ENCODE measurements at places on chromosomes 11 and 22. TPM values are rescaled to one million over a fixed set of nuclear protein-coding genes. Genes with fewer than 3 reads are reported as not detected.

The GSTP1 gene
- total RNA-seq, result 644 TPM

The CDC45 gene
- total RNA-seq, result 13.3 TPM

The GLYAT gene
- not detected for total RNA-seq

GRCh38 chr22:23137905-23138561 lies 3.8 kb downstream of the RSPH14 start:
- no peak for DNase-seq
- no peak overlapping the region for H3K4me3 ChIP-seq

- H3K4me3 ChIP-seq, result peak overlapping the region; percentile 93
- DNase-seq, result peak; percentile 11
- peaks cover 2% of the 10 kb centered on the region for H3K36me3 ChIP-seq
- H3K27me3 ChIP-seq, result no peaks in the 10 kb centered on the region
Observed at GRCh38 chr11:63840356-63841060, 1.6 kb downstream of the MARK2 start.

The MS4A2 gene
- total RNA-seq, result not detected

DNA sequence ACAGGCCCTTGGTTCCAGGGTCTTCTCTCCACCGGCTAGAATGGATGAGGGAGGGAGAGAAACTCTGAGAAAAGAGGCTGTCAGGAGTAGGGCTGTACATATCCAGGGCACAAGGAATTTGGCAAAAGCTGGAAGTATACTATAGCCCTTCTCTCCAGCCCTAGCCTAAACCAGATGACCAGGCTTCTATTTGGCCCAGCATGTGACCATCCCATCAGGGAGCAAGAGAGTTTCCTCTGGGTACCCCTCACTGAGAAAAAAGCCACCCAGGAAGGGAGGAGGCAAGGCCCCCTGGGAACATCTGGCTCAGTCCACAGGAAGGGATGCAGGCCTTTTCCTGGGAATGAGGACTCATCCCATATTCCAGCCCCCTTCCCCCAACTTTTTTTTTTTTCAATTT lies 8.3 kb downstream of the CD44 start:
- DNase-seq, result no peak
- H3K4me3 ChIP-seq, result no peak overlapping the region
- H3K4me1 ChIP-seq, result peaks cover 69% of the 10 kb centered on the region
- H3K27me3 ChIP-seq, result no peaks in the 10 kb centered on the region

DNA sequence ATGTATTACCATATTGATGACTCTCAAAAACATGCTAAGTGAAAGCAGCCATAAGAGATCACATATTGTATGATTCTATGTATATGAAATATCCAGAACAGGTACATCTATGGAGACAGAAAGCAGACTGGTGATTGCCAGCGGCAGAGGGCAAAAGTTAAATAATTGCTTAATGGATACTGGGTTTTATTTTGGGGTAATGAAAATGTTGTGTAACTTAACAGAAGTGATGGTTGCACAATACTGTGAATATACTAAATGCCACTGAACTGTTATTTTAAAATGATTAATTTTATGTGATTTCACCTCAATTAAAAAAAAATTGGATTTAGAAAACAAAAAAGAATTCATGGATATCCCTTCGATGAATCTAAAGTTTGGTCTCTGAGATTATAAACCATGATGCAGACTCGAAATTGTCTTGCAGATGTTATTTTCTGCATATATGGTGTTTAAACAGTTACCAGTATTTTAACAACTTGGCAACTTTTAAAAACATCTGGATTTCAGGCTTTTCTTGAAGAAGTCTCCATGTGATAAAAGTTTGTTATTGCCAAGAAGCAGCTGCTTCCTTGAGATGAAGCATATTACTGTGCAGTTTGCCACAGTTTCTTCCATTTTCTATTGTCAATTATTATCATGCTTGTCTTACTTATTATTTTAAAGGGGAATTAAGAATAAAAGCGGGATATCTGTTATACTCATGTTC lies 38.1 kb downstream of the LARGE2 start:
- H3K4me3 ChIP-seq, result no peak overlapping the region
- H3K27me3 ChIP-seq, result no peaks in the 10 kb centered on the region
- peaks cover 19% of the 10 kb centered on the region for H3K36me3 ChIP-seq
- peaks cover 3% of the 10 kb centered on the region for H3K4me1 ChIP-seq

The PDE3B gene
- 0.47 TPM for total RNA-seq

DNA sequence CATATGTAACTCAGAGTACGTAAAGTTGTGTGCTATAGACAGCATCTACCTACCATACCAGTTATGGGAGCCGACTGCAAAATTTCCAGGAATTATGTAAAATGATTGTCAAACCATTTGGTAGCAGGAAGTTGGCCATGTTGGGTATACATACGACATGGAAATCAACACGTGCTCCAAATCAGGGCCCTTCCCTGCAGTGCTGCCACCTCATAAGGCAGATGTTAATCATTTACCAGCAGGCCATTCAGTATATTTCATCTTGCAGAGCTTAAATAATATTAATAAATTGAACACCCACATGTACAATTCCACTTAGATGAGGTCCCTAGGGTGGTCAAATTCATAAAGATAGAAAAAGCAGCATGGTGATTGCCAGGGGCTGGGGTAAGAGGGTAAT lies 9.8 kb downstream of the MS4A18 start:
- H3K27ac ChIP-seq, result no peak overlapping the region
- DNase-seq, result no peak
- peaks cover 45% of the 10 kb centered on the region for H3K27me3 ChIP-seq
- H3K4me1 ChIP-seq, result no peaks in the 10 kb centered on the region
- H3K4me3 ChIP-seq, result no peak overlapping the region

The PRG3 gene
- not detected for total RNA-seq

DNA sequence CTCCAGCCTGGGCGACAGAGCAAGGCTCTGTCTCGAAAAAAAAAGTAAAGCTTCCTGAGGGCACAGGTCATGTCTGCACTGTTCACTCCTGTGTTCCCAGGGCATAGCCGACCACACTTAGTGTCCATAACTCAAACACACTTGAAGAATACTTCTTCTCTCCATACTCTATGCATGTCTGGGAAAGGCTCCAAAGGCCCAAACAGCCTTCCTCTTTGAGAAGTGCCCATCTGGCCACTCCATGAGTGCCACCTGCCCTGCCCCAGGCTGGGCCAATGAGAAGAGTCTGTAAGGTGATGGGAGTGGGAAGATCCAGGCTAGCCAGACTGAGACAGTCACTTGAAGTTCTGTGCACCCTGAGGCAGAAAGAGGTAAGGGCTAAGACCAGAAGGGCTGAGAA lies 24.7 kb downstream of the DGCR2 start:
- H3K36me3 ChIP-seq, result peaks cover 2% of the 10 kb centered on the region
- peak overlapping the region; percentile 58 for H3K27ac ChIP-seq
- no peak overlapping the region for H3K4me3 ChIP-seq
- H3K4me1 ChIP-seq, result peaks cover 11% of the 10 kb centered on the region

DNA sequence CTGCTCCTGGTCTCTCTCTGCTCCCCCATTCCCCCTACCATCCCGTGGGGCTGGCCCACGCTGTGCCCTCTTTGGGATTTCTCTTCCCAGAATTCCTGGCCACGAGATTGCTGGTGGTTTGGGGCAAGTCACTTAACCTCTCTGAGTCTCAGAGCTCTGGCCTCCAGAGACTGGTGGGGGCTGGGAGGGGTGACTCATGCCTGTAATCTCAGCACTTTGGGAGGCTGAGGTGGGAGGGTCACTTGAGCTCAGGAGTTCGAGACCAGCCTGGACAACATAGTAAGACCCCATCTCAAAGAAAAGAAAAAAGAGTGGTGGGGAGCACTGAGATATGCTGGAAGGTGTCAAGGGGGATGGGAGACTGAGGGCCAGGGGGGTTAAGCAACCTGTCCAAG lies 18.3 kb downstream of the OTUB1 start:
- H3K4me3 ChIP-seq, result no peak overlapping the region
- H3K27me3 ChIP-seq, result no peaks in the 10 kb centered on the region
- no peaks in the 10 kb centered on the region for H3K36me3 ChIP-seq
- DNase-seq, result no peak

GRCh38 chr11:116787786-116788486 lies at the start of gene ZPR1:
Gene ZPR1 (minus strand): TSS chr11:116788023. CDS start chr11:116787990, 33 bp downstream.
- peak within 1 kb of the TSS; percentile 98 for H3K27ac ChIP-seq
- peak within 1 kb of the TSS; percentile 99 for H3K4me3 ChIP-seq
- no peaks in the 10 kb centered on the region for H3K27me3 ChIP-seq
- H3K4me1 ChIP-seq, result peaks cover 22% of the 10 kb centered on the region
- peaks cover 18% of the 10 kb centered on the region for H3K36me3 ChIP-seq
- no peak for DNase-seq

- no peak overlapping the region for H3K4me3 ChIP-seq
- DNase-seq, result no peak
- H3K4me1 ChIP-seq, result peaks cover 49% of the 10 kb centered on the region
- H3K36me3 ChIP-seq, result peaks cover 6% of the 10 kb centered on the region
- H3K27me3 ChIP-seq, result no peaks in the 10 kb centered on the region
Observed at GRCh38 chr11:83019888-83020579, 51.7 kb downstream of the RAB30 start.

The OR51B4 gene
- total RNA-seq, result not detected

- H3K4me1 ChIP-seq, result peaks cover 22% of the 10 kb centered on the region
- no peaks in the 10 kb centered on the region for H3K27me3 ChIP-seq
- no peak overlapping the region for H3K27ac ChIP-seq
- H3K36me3 ChIP-seq, result peaks cover 5% of the 10 kb centered on the region
- no peak for DNase-seq
Observed at GRCh38 chr22:44483878-44484277, 14.2 kb downstream of the RTL6 start.

The NCAM1 gene
- 6.0 TPM for total RNA-seq
